ENCODE measurements at places on chromosomes 1 and 21. TPM values are rescaled to one million over a fixed set of nuclear protein-coding genes. Genes with fewer than 3 reads are reported as not detected.

- DNase-seq = no peak
These were observed 64.5 kb downstream of the OBSCN start for GRCh38 chr1:228272331-228272791.

DNA sequence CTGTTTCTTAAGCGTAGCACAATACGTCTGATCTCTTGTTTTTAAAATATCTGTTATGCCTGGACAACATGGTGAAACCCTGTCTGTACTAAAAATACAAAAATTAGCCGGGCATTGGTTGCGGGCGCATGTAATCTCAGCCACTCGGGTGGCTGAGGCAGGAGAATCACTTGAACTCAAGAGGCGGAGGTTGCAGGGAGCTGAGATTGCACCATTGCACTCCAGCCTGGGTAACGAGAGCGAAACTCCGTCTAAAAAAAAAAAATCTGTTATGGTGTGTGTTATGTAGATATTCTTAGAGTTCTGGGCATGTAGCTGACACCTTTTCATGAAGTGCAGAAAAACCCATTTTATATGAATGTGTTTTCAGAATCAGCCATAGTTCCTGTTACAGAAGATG, 38.2 kb downstream of the RABGAP1L start:
- no peak for DNase-seq

DNA sequence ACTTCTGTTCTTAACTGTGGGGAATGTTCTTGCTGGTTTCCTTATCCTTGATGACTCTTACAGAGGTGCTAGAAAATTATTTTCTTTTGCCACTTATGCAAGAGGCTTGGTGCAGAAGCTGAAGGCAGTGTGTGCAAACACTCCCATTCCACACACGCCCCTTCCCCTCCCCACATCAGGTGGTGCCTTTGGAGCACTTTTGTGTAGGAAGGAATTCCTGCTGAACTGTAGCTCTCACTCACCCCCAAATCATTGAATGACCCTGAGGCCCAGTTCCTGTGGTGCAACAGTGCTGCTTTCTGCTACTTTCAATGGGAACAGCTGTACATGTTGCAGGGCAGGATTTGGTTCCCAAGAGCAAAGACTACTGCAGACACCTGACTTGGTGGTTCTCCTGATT, 101.8 kb downstream of the CD247 start:
- no peak for DNase-seq

- no peak for DNase-seq
These were observed 140.7 kb downstream of the SLC45A1 start for GRCh38 chr1:8458607-8459006.

DNA sequence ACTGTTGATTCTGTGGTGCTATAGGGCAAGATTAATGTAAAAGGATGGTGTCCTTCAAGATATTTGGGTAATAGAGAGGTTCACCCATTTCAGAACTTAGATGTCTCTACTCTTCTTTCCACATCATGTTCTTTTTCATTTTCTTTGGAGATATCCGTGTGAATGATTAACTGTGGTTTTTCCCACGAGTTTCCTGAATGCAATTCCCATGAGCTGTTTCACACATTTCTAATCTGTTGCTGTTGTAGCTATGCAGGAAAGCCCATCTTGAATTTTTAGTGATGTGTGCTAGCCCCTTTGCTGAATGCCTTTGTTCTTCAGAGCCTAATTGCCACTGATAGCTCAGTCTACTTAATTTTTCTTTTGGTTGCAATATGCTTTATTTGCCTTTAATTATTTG, 27.6 kb downstream of the SNX27 start:
- DNase-seq = peak; percentile 66

DNA sequence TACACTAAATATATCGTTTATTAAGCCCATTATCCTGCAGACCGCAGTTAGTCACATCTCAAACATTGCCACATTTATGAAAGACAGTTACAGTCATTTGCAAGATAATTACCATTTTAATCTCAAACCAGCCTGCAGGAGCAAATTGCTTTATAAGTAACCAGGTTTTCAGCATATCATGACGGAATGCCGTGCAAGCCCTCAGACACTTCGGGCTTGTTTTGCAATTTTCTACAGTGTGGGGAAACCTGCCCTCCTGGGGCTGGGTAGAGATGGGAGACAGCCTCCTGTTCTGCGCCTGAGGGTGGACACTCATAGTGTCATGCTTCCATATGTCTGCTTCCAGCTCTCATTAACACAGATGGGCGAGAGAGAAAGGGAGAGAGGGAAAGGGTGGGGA, 563.9 kb downstream of the NPHP4 start:
- DNase-seq = no peak

Gene PLCH2
- total RNA-seq = 0.12 TPM

GRCh38 chr1:84504580-84505492, 1.4 kb upstream of the SPATA1 start:
- no peak for DNase-seq

DNA sequence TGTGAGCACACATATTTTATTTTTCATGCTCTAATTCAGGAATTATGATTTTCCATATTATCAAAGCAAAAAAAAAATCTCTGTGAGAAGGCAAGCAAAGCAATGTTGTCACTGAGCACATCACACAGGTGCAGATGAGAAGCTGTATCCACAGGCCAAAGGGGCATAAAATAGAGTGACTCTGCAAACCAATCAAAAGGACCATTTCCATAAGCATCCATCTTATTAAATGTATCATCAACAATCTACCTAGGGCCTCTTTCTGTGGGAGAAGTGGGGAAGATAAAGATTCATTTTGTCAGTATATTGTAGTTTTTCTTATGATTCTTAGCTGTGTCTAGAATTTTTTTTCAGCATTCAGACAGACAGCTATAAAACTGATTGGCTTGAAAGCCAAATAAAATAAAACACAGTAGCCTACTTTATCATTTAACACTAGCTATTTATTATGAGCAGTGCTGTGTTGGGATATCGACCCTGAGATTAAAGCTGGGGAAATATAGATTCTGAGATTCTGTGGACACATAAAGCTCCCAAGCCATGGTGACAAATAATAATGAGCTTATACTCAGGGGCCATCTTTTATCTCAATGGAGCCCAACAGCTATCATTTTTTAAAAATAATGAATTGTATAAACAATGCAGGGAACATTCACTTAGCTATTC, 90.3 kb downstream of the LPAR3 start:
- no peak for DNase-seq

GRCh38 chr1:115136106-115136505, 46.8 kb upstream of the TSPAN2 start:
- no peak for DNase-seq

GRCh38 chr1:153976819-153977249, 640 bp downstream of the JTB start:
- DNase-seq = no peak

Gene AGRN
- total RNA-seq = 462 TPM

DNA sequence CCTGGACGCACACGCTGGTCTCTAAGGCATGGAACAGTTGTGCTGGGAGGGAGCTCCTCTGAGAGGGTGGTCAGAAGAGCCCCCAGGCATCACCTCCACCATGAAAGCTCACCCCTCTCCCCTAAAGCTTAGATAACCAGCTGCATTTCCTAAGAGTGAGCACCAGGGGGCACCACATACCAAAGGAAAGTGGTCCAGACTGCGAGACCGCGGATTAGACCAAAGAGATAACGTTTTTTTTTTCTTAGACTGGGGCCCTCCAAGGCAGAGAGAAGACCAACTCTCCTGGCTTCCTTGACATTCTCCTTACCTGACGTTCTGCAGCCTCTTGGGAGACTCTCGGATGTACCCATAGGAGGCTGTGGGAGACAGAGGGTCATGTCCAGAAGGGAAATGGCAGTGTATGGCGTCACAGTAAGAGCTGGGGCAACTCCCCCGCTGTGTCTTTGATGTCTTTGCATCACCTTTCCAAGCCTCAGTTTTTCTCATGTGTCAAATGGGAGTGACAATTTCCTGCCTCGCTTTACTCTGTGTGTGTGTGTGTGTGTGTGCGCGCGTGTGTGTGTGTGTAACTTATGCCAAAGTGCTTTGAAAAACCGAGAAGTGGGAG, 12.3 kb upstream of the IFNLR1 start:
- DNase-seq = no peak

Gene LCE1B
- not detected for total RNA-seq

Gene FBXO2
- total RNA-seq = 0.51 TPM

- no peak for DNase-seq
These were observed 920 bp downstream of the MTR start for GRCh38 chr1:236795757-236796667.

DNA sequence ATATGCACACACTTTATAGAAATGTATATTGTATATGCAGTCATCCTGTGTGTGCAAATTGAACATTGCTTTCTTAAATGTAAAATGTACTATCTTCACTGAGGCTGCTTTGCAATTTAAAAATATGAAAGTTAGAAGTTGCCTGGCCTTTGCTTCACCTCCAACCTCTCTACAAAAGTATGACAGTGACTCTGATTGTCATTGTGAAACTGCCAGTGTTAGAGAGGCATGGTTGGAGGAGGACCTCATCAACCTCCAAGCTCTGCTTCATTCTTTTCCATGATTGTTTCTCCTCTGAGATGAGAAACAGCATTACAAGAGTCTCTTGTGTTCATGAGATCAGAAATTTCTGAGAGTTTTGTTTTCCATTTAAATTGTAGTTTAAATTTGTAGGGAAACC, 185.5 kb downstream of the ZC3H11B start:
- DNase-seq = no peak

DNA sequence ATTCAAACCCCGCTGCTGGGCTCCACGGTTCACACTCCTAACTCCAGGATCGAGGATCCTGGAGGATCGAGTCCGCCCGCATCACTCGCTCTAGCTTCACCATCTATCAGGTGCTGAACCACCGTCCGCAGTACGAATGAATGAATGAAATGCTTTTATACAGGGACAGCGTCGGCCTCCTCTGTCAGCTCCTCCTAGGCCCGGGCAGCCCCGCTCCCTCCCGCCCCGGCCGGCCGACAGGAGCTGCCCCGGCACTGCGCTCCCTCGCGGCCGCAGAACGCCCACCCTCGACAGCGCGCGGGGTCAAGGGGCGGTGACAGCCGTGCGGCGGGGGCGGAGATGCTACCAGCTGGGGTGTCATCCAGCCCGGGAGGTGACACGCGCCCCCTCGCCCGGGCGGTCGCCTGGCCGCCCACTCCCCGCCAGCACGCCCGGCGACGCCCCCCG, 520 bp downstream of the ZBTB17 start:
- no peak for DNase-seq

Gene CACNA1S
- not detected for total RNA-seq

DNA sequence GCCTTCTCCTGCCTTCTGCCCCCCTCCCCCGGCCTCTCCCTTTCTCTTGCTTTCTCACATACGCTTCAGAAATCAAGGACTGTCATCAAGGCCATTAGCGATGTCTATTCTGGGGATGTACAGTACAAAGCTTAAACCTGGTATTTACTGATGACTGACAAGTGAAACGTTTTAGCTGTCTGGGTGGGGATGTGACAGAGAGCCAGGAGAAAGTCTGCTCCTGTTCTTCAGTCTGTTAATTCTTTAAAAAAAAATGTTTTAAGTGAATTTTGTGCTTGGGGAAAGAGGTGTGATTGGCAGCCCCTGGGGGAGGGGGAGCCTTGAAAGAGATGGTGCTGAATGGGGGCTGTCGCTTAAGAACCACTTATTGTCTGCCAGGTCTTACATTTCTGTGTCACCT, 283.0 kb upstream of the PLXNA2 start:
- no peak for DNase-seq
